Cardiac muscle cell (in vitro differentiated cells and primary cell): ENCODE measurements at places on chromosomes 12 and 14.

DNA sequence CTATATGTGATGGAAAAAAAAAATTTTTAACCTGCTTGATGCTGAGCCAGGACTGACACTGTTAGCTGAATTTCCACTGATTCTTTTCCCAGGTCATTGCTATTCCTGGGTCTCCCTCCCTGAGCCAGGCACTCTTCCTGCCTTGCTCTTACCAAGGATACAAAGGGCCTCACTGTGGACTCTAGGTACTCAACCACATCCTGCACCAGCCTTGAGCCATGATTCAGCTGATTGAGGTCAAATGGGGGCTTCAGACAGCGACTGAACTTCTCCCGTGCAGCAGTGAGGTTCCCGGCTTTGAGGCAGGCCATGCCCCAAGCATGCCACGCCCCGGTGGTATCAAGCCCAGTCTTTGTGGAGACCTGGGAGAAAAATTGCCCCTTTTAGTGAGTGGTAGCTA is 54.3 kb downstream of the ZFYVE26 start:
- DNase-seq, result no peak

GRCh38 chr14:65287264-65288131 is 125.0 kb upstream of the FUT8 start:
- no peak for DNase-seq

DNA sequence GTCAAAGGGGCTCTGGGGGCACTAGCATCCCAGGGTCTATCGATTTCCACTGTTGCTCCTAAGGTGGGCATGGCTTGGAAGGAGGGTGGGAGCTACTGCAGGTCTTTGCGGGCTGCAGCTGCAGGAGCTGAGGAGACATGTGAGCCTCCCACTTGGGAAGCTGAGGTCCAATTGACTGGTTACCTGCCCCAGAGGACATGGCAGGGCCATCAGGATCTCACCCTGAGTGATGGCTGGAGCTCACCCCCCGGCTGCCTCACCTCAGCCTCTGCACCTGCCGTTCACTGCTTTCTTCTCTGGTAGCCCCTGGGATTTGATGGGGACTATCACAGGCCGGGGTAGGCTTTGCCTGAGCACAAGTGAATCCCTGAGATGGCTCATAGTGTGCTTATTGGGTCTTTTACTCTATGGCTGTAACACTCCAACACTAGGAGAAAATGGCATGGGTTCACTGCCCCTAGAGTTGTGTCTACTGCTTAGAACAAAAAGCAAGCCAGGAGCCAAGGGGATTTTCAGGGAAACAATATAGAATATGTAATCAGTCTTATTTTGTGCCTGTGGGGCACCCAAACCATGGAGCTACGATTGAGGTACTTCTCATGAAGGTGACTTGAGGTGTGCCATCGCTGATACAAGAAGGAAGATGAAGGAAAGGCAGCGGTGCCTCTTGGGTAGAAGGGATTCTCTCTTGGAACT is 3.2 kb upstream of the KRT4 start:
- no peak for DNase-seq

GRCh38 chr12:49800421-49801140 is 27.6 kb downstream of the NCKAP5L start:
- DNase-seq, result no peak

GRCh38 chr14:20184181-20184580 is 6.5 kb upstream of the OR11G2 start:
- no peak for DNase-seq

- no peak for DNase-seq
Measured at GRCh38 chr12:131060011-131060703, 106.5 kb downstream of the ADGRD1 start.

GRCh38 chr12:117453961-117454360 is 92.5 kb upstream of the NOS1 start:
- no peak for DNase-seq

GRCh38 chr12:102408487-102409297 is 71.7 kb downstream of the IGF1 start:
- DNase-seq, result no peak

DNA sequence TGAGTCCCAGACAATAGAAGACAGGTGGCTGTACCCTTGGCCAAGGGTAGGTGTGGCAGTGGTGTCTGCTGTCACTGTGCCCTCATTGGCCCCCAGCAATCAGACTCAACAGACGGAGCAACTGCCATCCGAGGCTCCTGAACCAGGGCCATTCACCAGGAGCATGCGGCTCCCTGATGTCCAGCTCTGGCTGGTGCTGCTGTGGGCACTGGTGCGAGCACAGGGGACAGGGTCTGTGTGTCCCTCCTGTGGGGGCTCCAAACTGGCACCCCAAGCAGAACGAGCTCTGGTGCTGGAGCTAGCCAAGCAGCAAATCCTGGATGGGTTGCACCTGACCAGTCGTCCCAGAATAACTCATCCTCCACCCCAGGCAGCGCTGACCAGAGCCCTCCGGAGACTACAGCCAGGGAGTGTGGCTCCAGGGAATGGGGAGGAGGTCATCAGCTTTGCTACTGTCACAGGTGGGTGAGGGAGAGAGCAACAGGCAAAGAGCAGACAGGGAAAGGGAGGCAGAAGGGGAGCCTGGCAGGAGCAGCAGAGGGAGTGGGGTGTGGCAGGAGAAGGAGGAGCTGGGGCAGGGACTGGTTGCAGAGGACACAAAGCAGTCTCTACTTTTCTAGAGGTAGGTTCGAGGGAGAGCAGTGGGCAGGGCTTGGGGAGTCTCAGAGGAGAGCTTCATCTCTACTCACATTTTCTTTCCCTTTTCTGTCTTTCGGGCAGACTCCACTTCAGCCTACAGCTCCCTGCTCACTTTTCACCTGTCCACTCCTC is 452 bp downstream of the INHBE start:
- DNase-seq, result no peak

DNA sequence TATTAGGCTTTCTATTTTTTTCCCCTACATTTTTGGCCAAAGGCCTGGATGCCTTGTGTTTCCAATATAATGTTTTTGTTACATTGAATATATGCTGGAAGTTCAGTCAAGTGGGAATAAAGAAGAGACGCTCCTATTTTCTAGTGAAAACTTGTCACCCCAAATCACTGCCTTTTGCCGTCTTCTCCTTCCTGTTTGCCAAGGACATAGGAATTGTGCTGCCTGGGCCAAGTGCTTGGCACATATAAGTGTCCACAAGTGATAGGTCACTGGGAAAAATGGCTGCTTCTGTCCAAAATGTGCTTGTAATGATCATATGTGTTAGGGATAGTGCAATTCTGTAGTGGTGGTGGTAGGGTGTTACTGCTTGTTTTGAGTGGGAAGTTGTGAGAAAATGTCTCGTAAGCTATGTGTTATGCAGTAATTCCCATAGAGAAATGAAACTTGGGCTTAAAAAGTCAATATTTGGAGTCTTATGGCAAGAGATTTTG is 11.6 kb upstream of the KCNJ8 start:
- no peak for DNase-seq

- no peak for DNase-seq
Measured at GRCh38 chr14:94930690-94931089, 160.8 kb upstream of the GSC start.

GRCh38 chr14:64401949-64402348 is 13.8 kb downstream of the MTHFD1 start:
- no peak for DNase-seq

GRCh38 chr14:68796418-68797101 is 3.7 kb upstream of the ZFP36L1 start:
- no peak for DNase-seq

DNA sequence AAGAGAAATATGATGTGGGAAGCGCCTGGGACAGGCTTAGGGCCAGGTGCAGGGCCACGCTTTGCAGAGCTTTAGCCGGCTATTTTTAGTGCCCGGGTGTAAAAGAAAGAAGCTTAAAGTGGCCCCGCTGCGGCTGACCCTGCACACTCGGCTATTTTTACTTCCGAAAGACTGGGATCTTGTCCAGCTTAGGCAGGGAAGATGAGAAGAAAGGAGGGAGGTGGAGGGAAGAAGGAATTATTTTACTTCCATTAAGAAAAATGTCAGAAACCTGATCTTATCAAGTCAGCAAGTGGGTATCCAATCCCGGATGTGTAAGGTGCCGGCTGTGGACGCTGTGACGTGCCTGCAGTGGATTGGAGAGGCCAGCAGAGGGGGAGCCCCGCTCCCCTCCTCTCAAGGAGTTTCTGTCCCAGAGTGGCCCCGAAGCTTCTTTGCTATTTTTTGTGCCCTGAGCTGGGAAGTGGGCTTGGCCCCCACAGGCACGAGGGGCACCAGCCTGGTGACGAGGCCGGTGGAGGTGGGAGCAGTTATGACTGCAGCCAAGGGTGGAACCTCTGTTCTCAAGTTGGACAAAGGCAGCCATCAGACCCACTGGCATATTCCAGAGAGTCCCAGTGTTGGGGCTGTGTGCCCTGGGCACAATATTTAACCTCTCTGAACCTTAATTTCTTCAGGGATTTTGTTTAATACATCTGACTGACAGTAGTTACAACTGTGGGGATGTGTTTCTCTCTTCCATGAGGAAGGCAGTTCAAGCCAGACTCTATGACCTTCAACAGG is 97.7 kb downstream of the ESRRB start:
- peak; percentile 82 for DNase-seq

GRCh38 chr12:108126990-108127501 is 2.0 kb upstream of the WSCD2 start:
- DNase-seq, result no peak

- DNase-seq, result peak; percentile 82
Measured at GRCh38 chr14:56004786-56005185, 113.4 kb upstream of the PELI2 start.

DNA sequence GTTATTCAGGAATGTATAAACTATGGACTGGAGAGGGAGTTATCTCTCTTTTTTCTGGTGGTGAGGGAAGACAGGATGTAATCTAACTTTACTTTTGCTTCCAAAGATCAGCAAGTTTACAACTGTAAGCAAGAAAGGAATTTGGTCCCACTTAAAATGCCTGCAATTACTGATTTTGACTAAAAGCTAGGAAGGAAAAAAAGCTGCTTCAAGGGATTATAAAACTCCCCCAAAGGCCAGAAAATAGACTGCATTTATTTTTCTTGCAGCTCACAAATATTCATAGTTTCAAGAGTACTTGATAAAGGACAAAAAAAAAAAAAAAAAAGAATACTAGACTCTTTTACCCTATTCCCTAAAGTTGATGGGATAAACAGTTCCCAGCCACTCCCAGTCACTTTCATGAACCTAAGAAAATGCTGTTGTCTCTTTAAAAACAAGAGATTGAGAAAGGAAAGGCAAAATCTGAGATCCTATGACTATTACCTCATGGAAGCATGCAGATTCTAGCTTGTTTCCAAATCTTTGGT is 128.7 kb upstream of the BMP4 start:
- no peak for DNase-seq

- no peak for DNase-seq
Measured at GRCh38 chr12:5733916-5734315, 211.1 kb downstream of the ANO2 start.

- DNase-seq, result no peak
Measured at GRCh38 chr12:106287364-106287763, 15.2 kb upstream of the TCP11L2 start.

GRCh38 chr14:60241091-60241490 is 7.9 kb upstream of the PPM1A start:
- no peak for DNase-seq

- no peak for DNase-seq
Measured at GRCh38 chr12:26843311-26843710, 10.3 kb upstream of the ITPR2 start.

- DNase-seq, result no peak
Measured at GRCh38 chr12:121209221-121209620, 708 bp upstream of the P2RX4 start.
